ENCODE measurements at places on chromosomes 2 and 18.

GRCh38 chr2:32355976-32356680 lies 695 bp upstream of the BIRC6 start:
- peak; percentile 46 for DNase-seq

- DNase-seq = no peak
These were observed 44.3 kb upstream of the REL start for GRCh38 chr2:60837123-60837522.

DNA sequence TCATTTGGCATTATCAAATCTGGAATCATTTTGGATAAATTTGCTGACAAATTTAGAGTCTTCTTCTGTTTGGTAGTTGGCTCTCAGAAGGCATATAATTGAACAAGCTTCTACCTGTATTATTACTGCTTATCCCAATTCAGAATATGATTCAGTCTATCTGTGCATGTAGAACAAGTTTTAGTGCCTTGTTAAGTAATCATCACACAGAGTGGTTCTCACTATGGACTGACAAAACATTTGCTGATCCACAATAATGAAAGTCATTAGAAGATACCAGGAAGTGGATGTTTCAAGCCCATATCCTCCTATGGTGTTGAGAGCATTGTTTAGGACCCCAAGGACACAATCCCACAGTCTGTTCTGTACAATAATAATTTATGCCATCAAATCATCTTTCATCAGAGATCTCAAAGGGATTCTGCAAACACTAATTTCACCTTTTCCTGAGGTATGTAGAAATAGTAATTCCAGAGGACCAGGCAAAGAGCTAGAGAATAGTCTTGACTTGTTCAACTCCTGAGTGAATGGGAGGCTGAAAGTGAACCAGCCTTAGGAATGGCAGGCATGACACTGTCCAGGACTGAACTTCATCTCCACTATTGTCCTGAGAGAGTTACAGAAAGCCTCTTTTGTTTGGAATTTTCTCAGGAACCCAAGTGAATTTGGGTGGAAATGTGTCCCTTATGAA lies 29.6 kb upstream of the DSC1 start:
- no peak for DNase-seq

DNA sequence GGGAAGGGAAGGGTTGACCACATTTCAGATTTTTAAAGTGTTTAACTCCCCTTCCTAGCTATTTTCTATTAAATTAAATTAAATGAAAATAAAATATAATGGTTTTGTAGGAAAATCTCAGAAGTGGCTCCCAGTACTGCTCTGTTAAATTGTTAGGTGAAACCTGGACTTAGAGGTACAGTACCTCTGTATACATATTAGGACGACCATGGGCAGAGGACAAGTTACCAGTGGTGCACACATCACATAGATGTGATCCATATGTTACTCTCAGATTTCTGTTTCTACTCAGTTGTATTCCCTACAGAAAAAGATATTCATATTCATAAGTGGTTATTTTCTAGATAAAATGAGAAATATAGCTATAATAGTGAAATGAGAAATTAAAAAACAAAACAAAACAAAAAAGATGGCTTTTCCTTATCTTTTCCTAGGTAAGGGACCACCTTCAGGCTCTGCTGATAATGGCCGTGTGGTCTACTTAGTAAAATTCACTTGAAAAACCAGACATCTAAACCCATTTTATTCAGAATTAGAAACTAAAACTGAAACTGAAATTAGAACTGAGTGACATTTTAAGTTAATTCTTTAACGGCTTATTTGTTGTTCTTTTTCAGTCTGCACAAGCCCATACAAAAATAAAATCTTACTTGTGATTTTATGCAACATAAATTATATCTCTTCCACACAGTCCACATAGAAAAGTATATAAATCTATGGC lies 832.5 kb upstream of the CHAC2 start:
- DNase-seq = peak; percentile 3

- DNase-seq = no peak
These were observed 159.8 kb downstream of the TAF4B start for GRCh38 chr18:26386002-26386401.

GRCh38 chr18:79604913-79605880 lies 74.4 kb upstream of the CTDP1 start:
- DNase-seq = no peak

DNA sequence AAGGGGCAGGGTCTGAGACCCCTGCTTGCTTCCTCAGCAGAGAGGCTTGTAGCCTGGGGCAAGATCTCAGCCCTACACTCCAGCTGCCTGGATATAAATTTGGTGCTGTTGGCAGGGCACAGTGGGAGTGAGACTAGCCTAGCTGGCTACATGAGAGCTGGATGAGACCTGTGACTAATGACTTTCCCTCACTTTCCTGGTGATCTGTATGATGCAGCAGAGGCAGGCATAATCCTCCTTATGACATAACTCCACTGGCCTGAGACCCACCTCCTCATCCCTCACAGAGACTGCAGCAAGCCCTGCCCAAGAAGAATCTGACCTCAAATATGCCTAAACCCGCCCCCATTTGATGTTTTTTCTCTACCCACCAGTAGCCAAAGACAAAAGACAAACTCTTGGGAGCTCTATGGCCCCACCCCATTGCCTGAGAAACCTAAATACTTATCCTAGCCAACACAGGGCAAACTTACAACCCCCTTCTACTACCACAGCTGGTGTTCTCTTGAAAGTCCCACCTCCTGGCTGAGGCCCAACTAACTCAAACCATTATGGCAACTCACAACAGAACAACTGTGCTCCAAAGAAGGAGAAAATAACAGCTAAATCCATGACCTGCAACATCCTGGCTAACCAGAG lies 102.7 kb downstream of the NR4A2 start:
- DNase-seq = no peak

DNA sequence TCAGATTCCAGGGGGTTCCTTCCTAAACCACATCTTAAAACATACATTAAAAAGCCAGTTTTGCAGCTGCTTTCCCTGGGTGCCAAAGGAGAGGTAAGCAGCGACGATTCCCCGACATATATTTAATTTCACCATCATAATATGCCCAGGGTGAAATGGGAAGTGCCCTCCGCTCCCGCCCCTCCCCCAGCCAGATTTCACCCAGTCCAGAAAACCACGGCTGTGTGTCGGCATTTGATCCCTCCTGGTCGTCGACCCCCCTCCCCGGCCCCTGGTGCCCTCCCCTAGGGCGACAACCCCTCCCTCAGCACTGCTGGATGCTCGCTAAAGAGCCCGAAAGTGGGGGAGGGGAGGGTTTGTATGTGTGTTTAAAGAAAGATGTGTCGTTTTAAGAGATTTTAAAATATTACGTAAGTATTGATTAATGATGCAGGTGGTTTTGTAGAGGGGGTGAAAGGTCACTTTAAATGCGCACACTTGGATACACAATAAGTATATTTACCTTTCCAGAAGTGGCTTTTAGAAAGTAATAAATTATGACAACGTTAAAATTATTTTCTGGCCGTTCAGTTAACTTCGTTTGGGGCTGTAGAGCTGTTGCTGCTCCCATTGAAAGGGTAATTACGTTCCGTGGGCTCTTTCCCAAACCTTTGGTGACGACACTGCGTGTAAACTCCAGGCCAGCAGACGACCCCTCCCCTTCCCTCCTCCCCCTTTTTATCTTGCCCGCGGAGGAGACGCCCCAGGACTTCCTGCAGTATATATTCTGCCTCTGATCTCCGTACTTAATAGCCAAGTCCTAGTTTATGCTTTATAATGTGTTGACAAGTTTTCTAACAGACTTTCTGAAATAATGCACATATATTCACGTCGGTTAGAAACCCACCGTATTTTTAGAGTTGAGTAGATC lies 3.4 kb upstream of the BCL11A start:
- DNase-seq = peak; percentile 67

DNA sequence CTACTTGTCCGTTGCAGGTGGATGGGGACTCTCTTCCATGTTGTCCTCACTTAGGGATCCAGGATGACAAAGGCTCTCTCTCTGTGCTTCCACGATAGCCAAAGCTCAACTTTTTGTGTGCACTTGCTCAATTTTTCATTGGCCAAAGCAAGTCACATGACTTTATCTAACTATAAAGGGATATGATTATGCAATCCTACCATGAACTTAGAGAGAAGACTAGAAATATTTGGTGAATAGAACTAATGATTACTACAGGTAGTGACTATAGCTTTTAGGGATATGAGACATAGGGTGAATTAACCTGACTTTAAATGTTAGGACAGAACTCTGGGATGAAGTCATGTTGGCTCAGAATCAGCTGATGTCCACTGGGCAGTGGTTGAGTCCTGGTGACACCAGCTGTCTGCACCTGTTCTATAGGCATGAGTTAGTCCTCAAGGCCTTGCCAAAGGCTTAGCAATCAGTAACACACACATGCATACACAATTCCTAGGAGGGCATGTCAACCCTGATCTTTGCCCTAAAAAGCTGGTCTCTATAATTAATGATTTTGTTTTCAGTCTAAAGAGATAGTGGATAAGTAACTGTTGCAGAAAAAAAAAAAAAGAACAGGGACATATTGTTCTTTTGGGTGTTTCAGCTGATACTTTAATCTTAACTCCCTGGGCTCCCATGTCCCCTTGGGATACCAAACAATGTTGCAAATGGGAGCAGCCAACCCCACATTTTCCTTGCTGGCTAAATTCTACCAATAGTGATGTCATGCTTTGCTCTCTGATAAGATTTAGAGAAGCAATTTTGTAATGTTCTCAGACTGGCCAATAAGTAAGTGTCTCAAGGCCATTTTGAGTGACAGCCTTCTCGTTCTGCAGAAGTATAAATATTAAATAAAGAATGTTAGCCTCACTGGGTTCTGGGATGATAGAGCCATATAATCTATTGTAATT lies 12.5 kb upstream of the HK2 start:
- DNase-seq = no peak

- DNase-seq = no peak
These were observed 4.7 kb upstream of the NPC1 start for GRCh38 chr18:23591011-23591410.

DNA sequence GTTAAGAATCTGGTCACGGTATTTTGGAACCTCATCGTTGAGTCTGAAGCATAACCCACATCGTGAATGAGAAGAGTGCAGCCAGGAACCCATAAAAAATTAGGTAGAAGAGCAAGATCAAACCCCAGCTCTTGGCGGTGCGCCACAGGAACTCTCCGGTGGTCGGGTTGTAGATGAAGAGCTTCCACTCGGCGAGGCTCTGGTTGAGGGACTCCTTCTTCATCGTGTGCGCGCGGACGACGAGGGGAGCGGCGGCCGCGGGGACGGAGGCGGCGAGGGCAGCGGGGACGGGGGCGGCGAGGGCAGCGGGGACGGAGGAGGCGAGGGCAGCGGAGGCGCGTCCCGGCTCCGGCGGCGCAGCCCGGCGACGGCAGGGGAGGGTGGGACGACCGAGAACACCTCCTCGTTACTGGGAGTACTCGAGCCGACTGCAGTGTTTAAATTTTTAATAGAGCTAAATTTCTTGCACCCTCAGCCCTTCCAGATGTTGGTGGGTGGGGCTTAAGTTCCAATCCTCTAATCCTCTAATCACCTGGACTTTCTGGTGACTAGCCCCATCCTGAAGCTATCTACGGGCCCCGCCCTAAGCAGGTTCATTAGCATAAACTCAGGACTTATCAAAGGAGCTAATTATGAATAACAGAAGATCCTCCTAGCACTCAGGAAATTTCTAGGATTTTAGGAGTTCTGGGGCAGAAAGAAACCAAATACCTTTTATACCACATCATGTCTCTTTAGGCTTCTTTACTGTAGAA lies 20.4 kb upstream of the PAPOLG start:
- no peak for DNase-seq

DNA sequence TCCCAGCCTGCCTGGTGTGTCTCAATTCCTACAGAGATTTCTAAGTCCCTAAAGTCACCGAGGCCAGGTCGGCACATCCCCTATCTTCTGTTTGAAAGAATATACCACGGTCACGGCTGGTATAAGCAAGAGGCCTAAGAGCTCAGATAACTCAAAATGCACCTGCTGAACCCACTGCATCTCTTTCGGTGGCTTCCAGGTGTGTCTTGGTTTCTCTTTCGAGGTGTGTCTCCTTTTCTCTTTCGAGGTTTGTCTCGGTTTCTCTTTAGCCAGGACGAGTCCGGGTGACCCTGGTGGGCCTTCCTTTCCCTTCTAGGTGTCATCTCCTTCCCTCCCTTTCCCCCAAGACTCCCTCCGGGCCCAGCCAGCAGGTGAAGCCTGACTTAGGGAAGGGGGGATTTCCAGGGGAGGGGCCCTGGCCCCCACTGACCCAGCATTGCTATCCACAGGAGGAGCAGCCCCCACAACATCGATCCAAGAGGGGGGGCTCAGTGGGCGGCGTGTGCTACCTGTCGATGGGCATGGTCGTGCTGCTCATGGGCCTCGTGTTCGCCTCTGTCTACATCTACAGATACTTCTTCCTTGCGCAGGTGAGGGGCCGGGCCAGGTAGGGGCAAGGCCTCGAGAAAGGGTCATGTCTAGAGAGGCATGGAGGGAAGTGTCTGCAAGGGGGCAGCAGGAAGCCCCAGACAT lies 8.4 kb downstream of the ITM2C start:
- DNase-seq = peak; percentile 52

- DNase-seq = no peak
These were observed 536.9 kb upstream of the CHAC2 start for GRCh38 chr2:53230691-53231090.

DNA sequence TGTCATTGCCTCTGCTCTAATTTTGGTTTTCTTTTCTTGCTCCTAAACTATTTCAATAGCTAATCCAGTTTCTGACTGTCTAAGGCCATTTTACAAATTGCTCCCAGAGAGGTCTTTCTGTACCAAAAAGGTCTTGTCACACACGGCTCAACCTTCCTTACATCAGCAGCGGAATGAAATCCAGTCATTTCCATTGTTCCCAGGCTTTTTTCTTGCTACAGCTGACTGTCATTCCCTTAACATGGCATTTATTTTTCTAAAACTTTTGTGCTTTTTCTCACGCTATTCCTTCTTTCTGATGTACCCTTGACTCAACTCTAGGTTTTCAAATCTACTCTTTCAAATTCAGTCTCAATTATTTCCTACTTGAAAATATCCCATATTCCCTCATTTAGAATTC lies 24.3 kb downstream of the FAM171B start:
- no peak for DNase-seq

DNA sequence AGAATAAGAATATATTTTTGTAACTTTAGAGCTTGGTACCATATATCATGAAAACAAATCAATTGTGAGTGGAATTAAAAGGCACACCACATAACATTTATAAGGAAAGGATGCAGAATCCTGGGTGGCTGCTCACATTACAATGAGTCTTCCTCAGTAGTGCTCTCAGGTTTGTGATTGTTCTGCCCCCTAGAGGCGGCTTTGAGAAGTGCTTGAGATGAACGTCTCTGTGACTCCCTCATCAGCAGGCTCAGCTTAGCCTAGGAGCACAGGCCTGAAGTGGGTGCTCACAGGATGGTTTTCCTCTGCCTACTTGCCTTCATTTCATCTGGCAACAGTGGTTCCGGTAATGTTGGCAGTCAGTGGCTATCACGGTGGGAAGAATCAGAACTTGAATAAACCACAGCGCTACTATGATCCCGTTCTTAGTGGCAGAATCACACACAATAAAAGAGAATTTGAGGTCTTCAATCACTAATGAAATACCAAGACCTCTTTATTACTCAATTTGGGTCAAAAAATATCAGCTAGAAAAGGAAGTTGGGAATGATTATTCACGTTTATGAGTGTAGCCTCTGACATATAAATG lies 38.1 kb upstream of the B4GALT6 start:
- peak; percentile 86 for DNase-seq

Data from NAMALWA (cell line).